ENCODE measurements at places on chromosomes 16 and 17.

DNA sequence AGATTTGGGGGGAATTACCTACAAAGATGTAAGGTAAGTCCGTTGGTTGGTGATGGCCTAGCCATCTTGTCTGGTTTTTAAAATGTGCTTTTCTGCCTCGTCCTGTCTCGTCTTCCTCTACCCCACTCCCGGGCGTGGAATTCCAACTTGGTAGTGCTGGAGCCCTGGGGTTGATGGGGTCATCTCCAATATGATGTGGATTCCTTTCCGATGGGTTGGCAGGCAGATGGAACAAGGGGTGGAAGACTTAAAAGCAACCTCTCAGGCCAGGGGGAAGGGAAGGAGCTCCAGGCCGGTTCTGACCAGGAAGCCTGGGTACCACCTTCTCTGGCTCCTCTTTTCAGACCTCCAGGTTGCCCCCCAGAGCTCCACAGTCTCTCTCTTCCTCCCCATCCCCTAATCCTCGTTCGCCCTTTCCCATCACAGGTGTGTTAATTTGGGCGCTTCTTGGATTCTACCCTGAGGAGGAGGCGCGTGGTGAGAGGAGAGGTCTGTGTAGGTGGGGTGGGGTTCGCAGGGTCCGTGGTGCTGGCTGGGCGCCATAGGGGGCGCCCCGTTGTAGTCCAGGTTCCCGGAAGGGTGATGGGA, 5.1 kb upstream of the HOXB2 start:
- DNase-seq: peak; percentile 57

DNA sequence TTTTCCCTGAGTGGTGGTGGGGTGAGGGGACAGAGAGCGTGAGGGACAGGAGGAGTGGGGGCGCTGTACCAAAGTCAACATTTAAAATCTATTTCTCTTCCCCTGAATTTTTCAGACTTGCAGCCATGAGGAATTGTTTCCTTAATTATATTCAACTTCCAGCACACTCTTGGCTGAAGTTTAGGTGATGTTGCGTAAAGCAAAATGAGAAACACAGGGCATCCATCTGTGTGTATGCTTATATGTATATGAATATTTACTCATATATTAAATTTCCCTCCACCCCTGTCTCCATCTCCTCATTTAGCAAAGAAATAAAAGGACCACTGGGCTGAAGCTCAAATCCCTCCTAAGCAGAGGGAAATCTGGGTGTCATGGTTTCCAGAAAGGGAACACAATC, 218.1 kb downstream of the XYLT1 start:
- no peak for DNase-seq

GRCh38 chr16:87333101-87333500, 15.9 kb upstream of the C16orf95 start:
- no peak for DNase-seq

DNA sequence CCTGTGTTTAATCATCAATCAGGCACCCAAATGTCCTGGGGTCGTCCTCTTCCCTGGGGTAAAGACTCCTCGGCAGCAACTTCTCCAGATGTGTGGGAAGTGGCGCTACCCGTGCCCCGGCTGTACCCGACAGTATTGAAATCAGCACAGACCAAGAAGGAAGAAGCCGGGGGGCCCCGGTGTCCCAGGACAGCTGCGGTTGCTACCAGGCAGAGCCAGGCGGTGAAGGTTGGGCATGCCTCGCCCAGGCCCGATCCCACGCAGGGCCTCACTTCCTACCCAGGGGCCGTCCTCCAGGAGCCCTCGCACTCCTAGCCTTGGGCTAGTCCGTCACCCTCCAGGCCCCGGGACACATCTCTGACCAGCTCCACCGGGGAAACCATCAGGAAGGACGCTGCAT, 9.0 kb upstream of the CCDC154 start:
- DNase-seq: no peak

- no peak for DNase-seq
These were observed 11.3 kb upstream of the AXIN2 start for GRCh38 chr17:65572581-65573281.

- DNase-seq: peak; percentile 90
These were observed 84.0 kb upstream of the DNAH17 start for GRCh38 chr17:78661093-78661770.

- no peak for DNase-seq
These were observed 3.2 kb downstream of the RHBDF1 start for GRCh38 chr16:69181-69580.

DNA sequence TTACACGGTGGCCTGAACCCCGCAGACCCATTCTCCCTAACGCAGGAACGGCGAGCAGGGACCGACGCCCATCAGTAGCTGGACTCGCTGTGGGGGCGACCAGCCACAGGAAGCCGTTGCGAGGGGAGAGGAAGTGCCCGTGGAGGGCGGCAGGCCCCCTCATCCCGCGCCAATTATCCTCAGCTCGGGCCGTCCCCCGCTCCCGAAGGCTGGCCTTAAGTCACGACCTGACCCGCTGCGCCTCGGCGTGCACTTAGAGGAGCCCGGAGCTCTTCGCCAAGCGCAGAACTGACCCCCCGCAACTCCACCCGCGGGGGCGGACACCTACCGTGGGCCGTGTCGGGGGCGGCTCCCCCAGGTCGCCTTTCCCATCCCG, 401 bp downstream of the ARL16 start:
- DNase-seq: no peak

DNA sequence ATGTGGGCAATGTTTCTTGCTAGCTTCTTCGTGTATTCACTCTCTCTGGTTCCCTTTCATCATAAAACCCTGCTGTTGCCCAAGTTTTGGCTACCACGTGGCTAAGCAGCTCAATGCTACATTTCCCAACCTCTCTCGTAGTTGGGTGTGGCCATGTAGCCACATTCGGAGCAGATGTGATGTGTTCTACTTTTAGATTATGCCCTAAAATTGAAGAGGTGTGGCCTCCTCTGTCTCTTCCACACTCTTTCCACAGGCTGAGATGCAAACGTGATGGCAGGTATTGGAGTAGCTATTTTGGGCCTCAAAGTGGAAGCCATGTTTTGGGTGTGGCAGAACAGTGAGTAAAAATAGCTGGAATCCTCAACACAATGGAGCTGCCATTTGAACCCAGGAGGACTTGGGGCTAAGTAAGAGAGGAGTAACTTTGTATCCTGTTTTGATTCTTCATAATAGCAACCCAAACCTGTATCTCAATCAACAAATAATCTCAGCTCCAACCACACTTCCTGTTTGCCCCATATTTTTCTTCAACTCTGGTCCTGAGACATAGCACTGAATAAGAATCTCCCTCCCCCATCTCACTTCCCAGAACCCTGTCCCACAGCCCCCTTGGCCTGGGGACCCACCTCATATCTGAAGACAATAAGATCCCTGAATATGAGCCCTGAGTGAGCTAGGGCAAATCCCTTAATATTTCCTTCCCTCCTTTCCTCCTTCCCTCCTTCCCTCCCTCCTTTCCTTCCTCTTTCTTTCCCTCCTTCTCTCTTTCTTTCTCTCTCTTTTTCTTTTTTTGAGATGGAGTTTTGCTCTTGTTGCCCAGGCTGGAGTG, 4.0 kb downstream of the NUPR1 start:
- DNase-seq: no peak

GRCh38 chr17:17228521-17229279, 8.3 kb downstream of the FLCN start:
- no peak for DNase-seq

- DNase-seq: no peak
These were observed 54.0 kb downstream of the TMEM132E start for GRCh38 chr17:34633351-34633750.

GRCh38 chr17:59371416-59372100, 40.1 kb downstream of the YPEL2 start:
- DNase-seq: no peak

DNA sequence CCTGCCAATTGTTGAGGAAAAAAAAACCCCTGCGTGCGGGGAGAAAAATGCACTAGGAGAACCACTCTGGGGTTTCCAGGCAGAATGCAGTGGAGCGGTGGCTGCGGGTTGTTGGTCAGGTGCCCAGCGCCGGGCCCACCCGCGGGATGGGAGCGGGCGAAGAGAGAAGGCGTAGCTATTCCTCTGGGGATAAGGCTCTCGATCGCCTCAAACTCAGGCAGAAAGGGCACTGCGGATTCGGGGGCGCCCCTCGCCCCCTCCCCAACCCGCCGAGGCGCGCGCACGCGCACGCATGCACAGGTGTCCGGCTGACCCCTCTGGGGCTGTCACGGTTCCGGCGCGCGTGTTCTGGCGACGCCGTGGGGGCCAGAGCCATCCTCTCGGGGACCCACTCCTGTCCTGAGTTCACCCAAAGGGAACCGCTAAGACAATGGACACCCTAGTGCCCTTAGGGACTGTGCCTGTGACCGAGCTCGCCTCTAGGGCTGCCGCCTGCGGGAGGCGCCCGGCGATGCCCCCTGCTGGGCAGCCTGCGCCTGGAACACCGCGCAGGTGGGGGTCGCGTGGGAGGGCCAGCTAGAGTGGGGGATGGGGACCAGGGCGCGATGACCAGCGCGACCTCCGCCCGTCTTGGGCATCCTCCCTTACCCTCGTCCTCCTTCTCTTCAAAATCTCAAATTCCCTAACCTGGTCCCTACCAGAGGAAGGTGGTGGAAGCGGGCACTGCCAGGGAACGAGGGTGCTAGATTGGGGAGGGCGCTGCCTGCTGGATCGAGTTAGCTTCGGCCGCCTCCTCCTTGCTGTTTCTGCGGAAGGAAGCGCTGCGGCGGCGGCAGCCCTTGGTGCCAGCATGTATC, 14.4 kb upstream of the CBX8 start:
- DNase-seq: peak; percentile 43

GRCh38 chr16:49092704-49093103, 188.9 kb downstream of the CBLN1 start:
- peak; percentile 2 for DNase-seq

- no peak for DNase-seq
These were observed 20.7 kb downstream of the SLC43A2 start for GRCh38 chr17:1607971-1608320.

DNA sequence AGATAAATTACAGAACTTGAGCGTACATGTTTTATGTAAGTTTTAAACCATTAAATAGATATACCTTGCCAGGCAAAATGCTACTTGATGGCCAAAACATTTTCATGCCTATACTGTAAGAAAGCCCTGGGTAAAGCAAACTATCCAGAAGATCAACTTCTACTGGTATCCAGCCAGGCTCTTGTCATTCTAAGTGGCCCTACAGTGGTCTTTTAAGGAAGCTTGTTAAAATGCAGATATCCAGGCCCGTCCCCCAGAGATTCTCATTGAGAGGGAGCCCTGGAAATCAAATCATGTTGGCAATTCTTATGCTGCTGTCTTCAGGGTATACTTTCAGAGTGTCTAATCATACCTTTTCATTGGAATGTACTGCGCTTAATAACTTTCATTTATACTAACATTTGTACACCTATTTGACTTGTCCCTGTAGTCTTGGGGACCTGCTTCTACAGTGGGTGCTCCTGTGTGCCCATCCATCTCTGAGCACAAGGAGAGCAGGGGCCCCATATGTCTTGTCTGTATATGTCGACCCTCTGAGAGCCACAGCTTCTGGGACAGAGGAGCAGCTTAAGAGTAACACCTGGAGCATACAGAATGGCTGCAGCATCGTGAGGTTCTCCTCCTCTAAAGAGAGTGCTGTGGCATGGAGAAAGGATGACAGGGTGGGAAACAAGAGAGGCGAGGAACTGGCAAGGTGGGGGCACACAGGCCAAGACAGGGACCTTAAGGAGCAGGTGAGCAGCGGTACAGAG, 43.6 kb upstream of the ANKFY1 start:
- no peak for DNase-seq

DNA sequence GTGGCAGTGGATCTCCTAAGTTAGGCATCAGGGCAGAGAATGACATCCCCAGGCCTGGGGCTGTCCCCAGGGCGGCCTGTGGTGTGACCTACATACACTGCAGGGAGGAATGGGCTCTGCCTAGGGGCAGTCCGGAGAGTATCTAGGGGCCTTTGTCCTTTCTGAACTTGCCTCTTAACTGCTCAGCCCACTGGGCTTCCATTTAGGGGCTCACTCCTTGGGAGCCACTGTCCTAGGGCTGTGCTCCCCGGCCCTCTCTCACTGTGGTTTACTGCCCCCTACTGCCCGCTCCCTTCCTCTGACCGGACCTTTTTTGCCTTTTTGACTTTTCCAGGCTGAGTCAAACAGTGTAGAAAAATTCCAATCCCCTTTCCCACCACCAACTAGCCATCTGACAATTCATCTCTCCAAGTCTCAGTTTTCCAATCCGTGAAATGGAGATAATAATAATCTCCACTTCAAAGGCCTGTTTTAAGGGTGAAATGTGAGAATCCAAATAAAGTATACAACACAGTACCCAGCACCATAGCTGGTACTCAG, 66.8 kb downstream of the DNAH3 start:
- peak; percentile 36 for DNase-seq

- peak; percentile 35 for DNase-seq
These were observed 6.9 kb downstream of the DOK4 start for GRCh38 chr16:57479205-57479975.

- no peak for DNase-seq
These were observed 45.0 kb downstream of the B9D1 start for GRCh38 chr17:19317359-19318095.

DNA sequence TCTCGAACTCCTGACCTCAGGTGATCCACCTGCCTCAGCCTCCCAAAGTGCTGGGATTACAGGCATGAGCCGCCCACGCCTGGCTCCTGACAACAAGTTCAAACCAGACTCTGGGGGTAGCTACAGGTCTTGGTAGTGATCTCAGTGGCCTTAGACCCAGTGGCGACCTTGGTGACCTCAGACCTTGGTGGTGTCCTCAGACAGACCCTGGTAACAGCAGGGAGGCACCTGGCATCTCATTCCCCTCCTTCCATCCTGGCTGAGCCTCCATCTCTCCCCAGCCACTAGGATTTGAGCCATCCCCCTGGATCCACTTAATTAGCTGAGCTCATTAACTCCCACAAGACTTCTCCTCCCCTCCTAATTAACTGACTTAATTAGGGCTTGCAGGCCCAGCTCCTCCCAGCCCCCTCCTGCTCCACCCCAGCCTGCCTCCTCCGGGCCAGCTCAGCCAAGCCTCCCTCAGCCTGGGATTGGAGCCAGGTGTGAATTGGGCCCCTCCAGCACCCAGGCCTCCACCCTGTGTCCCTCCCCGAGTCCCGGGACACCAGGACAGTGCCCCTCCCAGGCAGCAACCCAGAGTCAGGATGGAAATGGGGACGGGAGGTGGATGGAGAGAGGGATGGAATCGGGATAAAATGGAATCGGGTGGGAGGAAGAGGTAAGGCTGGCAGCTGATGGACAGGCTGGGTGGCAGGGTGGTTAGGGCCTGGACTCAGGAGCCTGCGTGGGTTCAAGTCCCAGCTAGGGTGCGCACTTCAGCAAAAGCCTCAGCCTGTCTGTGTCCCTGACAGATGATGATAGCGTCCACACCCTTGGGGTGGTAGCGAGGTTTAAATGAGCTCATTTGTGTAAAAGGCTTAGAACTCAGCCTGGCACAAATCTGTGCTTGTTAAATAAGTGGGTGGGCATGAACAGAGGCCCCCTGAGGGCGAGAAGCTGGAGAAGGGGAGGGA, 11.2 kb upstream of the SBK1 start:
- no peak for DNase-seq

DNA sequence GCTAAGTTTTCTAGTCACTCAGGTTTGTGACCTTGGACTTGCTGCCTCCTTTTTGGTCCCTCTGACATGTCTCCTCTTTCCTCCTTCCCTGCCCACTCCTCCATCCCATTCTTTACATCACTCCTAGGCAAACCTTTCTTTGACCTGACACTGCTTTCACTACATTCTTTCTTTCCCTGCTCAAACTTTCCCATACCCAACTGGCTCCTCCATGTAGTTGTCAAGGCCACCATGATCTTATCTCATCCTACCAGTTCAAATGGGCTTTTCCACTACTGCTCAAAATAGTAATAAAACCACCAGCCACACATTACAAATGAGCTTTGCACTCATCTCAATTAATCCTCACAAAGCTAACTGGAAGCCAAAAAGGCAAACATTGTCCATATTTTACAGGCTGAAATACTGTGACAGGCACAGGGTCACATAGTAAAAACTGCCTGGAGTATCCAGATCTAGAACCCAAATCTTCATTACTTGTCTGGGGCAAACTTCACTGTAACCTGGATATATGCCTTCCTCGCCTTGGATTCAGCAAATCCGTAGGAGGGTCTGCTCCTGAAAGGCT, 14.4 kb downstream of the MRPS23 start:
- DNase-seq: no peak

Data from mammary epithelial cell (primary cell).